Activated naive CD8-positive, alpha-beta T cell treated with anti-CD3 and anti-CD28 coated beads, Interleukin-2, amount 10 ng/mL, durations not matched to agents 7 days and 5 days (primary cell): ENCODE measurements at places on chromosomes 2 and 18. TPM values are rescaled to one million over a fixed set of nuclear protein-coding genes. Genes with fewer than 3 reads are reported as not detected.

GRCh38 chr18:22465859-22466457, 48.2 kb upstream of the CTAGE1 start:
- no peak for DNase-seq

DNAJC5G gene
- not detected for total RNA-seq

DNA sequence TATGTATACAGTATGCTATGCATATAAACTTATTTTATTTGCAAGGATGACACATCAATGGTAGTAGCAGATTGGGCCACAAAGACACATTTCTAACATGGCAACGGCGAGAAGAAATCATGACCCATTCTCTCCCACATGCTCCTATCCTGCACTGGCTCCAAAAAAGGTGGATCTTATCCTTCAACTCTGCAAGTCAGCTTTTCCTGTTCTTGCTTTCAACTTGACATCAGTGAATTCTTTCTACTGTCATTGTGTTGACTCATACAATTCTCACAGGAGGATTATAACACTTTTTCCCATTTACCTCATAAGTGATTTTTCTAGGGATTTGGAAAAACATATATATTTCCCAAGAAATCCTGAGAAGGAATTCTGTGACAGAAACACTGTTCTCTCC, 53.1 kb downstream of the ACVR1 start:
- DNase-seq: no peak

USP14 gene
- total RNA-seq: 57.0 TPM

DNA sequence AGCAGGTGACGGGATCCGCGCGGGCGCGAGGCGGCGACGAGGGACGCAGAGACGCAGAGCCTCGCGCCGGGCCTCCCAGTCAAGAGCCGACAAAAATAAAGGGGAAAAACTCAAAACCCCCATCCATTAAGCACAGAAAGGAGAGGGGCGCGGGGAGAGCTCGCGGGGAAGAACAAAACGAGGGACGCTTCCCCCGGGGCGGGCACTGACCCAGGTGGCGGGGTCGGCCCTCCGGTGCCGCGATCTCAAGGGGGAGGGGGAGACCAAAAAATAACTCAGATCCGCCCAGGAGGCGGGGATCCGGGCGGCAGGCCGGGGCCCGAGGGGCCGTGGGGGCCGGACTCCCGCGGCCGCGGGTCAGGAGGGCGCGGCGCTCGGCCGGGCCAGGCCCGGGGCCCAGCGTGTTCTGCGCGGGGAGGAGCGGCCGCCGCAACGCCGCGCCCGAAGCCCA, 597 bp downstream of the RNF103 start:
- peak; percentile 73 for DNase-seq

DNA sequence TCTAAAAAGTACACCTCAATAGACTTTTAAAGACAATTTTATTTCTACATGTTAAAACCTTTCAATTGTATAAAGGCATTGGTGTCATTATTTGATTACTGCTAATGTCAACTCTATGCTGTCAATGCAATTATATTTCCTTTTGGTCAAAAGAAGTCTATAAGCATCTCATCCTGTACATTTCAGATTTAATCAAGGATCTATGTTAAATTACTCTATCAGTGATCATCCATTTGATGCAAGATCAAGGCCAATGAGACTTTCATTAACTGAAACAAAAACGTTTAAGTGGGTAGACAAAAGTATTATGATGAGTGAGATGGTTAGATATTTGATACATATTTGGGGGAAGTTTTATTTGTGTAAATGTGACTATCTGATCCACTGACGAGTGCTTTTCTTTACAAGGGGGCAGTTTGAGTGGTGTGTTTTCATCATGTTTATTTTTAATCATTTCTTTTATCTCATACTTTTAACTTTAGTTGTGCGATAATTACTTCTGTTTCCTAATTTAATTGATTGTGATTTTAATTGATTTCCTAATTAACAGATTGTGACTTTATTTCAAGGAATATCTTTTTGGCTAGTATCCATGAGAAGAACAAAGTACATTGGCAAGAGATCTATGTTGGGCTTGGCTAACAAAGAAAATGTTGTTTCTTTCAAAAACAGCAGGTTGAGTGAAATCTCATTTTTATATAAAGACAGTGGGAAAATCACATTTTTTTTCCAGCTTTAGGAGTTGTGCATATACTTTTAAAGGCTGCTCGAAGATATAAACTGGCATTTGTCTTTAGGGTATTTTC, 1.1 kb downstream of the ARHGAP28 start:
- DNase-seq: no peak

GRCh38 chr2:217326238-217327022, 466.6 kb upstream of the TNP1 start:
- DNase-seq: no peak

DNA sequence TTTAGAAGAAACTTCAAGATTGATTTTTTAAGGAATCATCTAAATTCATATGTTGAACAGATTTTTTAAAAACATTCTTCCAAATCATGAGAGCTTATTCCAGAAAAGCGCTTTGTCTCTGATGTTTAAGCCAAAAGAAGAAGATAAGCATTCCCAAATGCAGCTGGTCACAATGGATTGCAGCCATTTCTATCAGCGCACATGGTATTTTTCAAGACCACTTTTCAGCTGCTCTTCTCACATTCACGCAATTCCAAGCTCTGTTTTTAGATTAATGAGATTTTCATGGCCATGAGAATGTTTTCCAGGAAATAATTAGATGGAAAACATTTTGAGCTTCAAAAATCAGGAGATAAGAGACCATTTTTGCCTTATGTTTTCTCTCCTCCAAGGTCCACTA, 8.7 kb downstream of the OSBPL1A start:
- DNase-seq: no peak

CFC1 gene
- not detected for total RNA-seq

DNA sequence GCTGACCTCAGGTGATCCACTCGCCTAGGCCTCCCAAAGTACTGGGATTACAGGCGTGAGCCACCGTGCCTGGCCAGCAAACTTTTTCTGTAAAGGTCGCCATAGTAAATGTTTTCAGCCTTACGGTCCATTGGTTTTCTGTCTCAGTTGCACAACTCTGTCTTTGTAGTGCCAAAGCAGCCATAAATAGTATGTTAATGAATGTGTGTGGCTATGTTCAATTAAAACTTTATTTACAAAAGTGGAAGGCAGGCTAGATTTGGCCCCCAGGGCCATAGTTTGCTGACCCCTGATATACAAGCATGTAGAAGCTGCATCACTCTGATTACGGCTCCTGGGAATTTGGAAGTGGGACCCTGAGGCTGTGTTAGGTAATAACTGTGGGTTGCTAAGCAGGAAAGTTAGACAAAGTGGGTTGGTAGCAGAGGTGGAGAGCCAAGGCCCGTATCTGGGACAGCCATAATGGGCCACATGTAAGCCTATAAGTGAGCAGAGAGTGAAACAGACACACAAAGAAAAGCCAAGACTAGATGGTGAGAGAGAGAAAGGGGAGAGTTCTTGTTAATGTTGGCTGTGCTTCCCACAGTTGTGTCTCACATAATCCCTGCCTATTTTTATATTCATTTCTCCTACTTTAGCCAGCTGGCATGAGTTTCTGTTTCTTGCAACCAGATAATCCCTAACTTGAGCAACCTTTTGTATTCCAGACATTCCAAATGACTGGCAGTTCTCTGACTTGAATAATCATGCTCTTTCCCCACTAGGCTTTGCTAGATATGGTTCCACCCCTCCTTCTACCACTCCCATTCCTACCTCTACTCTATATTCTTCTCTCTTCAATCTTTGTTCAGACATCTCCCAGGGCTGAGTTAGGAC, 223.3 kb upstream of the STON1 start:
- DNase-seq: no peak

- DNase-seq: no peak
These were observed 165.0 kb downstream of the DIS3L2 start for GRCh38 chr2:232126301-232127099.

- no peak for DNase-seq
These were observed 35.8 kb upstream of the CACNB4 start for GRCh38 chr2:152134488-152135280.

- no peak for DNase-seq
These were observed 239.2 kb upstream of the DOK6 start for GRCh38 chr18:69161383-69162028.

KYNU gene
- total RNA-seq: 0.14 TPM

DNA sequence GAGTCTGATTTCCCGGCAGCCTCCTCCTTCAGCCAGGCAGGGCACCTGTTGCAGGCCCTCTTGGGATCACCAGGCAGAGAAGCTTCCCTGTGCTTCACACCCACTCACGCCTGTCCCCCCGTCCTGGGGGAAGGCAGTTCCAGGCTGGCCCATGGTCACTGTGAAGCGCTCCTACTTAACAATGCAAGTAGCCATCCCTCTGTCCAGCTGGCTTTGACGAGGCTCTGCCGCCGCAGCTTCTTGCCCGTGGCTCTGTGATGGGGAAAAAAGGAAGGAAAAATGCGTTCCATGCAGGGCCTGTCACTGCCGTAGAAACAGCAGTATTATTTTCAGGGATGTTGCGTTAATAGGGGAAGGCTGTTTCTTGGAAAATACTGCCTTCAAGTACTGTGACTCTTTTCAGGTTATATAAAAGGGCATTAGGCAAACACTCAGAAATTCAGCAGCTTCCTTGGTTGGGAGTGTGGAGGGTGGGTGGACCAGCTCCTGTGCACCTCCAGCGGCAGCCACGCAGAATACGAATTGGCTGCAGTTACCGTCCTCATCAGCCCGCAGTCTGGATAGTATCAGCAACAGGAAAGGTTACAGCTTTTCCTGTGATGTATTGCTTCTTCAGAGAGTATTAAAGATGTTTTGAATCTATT, 232.3 kb downstream of the KLHL29 start:
- DNase-seq: no peak

ANKRD23 gene
- 17.8 TPM for total RNA-seq

DNA sequence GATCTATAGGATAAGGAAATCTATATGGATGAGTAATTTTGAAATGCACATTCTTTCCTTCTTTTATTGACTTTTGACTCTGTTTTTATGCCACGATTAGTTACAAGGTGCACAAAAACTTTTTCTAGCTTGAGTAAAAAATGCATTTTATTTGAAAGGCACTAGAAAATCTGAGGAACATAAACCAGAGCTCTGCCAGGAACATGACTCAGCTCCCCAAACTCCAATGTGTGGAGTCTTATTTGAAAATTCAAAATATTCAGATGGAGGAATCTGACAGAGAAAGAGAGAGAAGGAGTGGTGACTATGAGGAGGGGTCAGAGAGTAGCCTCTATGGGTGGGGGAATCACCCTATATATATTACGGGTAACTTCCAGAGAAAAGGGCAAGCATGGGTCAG, 231.0 kb downstream of the DCC start:
- DNase-seq: no peak
